ENCODE measurements at places on chromosomes 5 and 9. TPM values are rescaled to one million over a fixed set of nuclear protein-coding genes. Genes with fewer than 3 reads are reported as not detected.

DNA sequence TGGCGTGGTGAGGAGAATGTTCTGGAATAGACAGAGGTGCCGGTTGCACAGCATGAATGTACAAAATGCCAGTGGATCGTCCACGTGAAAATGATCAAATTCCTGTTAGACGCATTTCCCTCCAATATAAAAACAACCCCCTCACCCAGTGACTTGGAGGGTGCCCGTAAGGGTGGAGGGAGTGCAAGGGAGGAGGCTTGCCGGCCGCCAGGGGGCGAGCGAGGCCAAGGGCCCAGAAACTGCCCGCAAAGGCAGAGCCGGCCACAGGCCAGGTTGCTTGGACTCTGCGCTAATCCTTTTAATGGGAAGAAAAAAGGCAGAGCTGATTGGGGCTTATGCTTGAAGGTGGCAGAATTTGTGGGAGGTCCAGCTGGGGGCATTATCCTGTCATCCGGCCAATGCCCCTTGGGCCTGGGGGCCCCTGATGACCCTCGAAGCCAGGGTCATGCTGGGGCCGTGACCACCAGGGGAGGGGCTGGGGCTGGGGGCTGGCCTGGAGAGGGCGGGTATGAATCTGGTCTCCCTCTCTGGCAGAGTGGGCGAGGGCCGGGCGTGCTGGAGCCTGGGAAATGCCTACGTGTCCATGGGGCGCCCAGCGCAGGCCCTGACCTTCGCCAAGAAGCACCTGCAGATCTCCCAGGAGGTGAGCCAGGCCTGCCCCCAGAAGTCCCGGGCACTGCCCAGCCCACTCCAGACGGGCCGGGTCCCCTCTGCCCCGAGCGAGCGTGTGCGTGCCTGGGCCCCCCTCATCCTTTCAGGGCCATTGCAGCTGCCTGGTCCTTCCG, 12.0 kb downstream of the GPSM1 start:
- no peak for DNase-seq

Gene BARHL1
- not detected for total RNA-seq

Gene POU5F2
- total RNA-seq, result 1.8 TPM

DNA sequence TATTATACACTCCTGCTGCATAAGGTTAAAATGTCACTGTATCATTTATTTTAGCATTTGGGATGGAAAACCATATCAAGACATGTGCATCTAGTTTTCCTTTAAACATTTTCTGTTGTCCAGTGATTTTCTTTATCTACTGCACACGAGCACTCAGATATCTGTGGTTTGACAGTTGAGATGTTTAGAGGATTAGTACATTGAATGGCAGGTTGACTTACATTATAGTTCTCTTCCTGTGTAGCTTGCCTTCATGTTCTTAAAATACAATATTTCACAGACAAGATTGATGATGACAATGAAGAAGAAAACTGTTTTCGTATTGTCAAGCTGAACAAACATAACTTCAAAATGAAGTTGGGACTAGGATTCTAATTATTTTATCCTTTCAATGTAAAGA, 2378.4 kb upstream of the WWC1 start:
- DNase-seq, result no peak

DNA sequence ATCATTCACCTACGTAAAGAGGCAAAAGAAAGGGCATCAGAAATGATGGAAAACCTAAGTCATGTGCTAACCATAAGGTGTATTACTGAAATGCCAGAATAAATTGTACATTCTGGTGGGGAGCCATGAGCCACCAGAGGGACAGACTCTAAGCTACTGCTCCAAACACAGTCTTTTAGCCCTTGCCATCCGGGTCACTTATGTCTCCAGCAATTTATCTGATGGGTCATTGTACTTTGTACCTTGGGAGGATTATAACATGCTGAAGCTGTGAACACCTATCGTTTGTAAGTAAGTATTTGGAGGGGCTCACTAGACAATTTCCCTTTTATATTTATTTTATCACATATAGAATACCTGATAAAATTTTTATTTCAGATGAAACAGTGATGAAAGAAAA, 495.1 kb downstream of the KIF4B start:
- no peak for DNase-seq

DNA sequence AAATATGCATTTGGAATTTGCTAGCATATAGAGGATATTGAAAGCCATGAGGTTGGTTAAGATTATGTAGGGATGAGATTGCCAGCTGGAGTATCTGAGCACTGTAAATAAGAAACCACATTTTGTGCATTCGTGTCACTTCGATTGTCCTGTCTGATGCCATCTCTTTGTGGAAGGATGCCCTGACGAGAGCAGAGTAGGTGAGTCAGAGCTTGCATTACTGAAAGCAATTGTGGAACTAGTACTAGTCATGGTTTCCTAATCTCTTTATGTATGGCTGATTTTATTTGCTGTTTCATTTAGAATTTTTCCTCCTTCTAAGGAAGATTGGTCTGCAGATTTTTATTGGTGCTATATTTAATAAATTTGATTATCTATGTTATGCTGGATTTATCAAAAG, 14.5 kb upstream of the TAS2R1 start:
- DNase-seq, result no peak

GRCh38 chr5:104635227-104635626, 1072.6 kb upstream of the NUDT12 start:
- no peak for DNase-seq

GRCh38 chr5:157468293-157468965, 8.4 kb downstream of the NIPAL4 start:
- DNase-seq, result no peak

- DNase-seq, result no peak
These were observed 40.3 kb downstream of the NNT start for GRCh38 chr5:43643327-43643726.

DNA sequence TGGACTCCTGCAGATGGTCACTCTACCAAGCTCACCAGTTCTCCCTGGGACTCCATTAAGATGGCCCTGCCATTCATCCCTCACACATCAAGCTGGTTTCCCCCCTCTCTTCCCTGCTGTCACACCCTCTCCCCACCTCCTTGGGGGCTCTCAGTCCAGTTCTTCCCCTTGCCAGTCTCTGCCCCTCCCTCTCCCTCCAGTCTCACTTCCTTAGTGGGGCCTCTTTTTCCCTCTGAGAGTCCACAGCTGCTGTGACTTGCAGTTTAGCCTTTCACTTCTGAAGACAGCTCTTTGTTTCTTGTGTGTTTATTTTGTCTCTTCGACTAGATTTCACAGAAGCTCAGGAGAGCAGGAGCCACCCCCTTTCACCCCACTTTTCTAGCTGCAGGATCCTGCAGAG, 10.5 kb downstream of the DOCK2 start:
- no peak for DNase-seq

Gene ARID3C
- total RNA-seq, result not detected

DNA sequence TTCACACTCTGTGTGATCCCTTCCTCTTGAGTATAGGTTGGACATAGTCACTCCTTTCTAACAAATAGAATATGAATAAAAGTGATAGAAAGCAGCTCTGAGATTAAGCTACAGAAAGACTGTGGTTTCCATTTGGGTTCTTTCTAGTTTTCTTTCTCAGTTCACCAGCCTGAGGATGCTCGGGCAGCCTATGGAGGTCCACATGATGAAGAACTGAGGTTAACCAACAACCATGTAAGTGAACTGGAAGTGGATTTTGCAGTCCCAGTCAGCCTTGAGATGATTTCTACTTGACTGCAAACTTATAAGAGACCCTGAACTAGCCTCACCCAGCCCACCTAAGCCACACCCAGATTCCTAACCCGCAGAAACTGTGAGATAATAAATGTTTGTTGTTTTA, 10.1 kb upstream of the FOXE1 start:
- no peak for DNase-seq

- DNase-seq, result no peak
These were observed 2.7 kb downstream of the PTGER4 start for GRCh38 chr5:40682154-40683017.

DNA sequence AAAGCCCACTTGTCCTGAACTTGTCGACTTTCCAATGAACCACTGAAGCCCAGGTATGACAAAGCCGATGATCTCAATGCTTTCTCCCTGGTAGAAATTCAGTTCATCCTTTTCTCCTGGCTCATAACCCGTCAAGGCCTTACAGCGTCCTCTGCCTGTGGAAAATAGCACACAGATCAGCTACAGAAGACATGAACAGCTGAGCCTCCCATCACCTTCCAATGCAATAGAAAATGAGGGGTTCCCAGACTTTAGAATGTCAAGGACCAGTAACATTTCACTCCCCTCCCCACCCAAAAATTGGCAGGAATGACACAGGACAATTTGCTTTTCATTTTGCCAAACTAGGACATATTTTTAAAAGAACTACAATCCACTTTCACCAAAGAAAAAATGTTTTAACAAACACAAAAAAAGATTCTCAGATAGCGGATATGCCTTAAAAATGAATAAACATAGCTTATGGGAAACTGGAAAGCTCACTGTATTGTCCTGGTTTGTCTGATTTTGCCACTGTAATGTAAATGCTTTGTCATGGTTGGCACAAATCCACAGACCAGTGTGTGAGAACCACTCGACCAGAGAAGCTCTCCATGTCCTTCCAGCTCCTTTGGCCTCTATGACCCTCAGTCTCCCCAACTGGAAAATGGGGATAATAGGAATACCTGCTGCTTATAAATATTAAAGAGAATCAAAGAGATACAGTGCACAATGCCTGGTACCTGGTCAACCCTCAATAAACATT, 24.4 kb downstream of the SH3TC2 start:
- no peak for DNase-seq

GRCh38 chr5:68519143-68519542, 303.6 kb downstream of the PIK3R1 start:
- DNase-seq, result no peak

DNA sequence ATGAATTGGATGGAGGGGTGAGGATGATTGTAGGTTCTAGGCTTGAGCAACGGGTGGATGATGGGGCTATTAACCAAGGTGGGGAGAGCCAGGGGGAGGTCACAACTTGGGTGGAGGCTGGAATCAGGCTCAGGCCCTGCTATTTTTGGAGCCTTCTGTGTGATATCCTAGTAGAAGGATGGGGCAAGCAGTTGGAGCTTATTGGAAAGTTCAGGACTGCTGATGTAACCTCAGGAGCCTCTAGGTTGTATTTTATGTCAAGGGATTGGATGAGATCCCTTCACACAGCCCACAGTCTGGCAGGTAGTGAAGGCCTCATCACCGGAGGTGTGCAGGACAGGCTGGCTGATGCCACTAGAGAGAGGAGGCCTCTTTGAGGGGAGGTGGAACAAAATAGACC, 11.2 kb upstream of the RPS14 start:
- DNase-seq, result no peak

- DNase-seq, result peak; percentile 90
These were observed 603 bp downstream of the TMEM268 start for GRCh38 chr9:114611516-114612271.

Gene STOML2
- total RNA-seq, result 81.9 TPM

Gene KCNMB1
- total RNA-seq, result 4.5 TPM

Gene NR2F1
- total RNA-seq, result 49.5 TPM

GRCh38 chr5:19733612-19734495, 254.1 kb downstream of the CDH18 start:
- no peak for DNase-seq

- peak; percentile 6 for DNase-seq
These were observed 51.2 kb downstream of the PARP8 start for GRCh38 chr5:50717651-50718050.

DNA sequence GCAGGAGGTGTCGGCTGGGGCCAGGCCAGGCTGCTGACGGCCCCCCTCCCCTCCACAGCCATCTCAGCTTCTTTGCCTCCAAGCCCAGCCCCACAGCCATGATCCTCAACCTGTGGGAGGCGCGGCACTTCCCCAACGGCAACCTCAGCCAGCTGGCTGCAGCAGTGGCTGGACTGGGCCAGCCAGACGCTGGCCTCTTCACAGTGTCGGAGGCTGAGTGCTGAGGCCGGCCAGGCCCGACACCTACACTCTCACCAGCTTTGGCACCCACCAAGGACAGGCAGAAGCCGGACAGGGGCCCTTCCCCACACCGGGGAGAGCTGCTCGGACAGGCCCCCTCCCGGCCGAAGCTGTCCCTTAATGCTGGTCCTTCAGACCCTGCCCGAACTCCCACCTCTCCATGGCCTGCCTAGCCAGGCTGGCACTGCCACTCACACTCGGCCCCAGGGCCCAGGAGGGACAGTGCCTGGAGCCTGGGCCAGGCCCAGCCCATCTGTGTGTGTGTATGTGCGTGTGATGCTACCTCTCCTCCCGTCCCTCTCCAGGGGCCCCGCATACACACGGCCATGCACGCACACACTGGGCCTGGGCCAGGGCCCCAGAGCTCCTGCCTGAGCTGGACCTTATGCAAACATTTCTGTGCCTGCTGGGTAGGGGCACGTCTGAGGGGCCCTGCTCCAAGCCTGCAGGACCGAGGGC, 19.3 kb downstream of the HK3 start:
- no peak for DNase-seq

GRCh38 chr9:132543960-132544359, 38.4 kb upstream of the BARHL1 start:
- no peak for DNase-seq

- DNase-seq, result no peak
These were observed 283.2 kb downstream of the DMAC1 start for GRCh38 chr9:7516376-7516775.

DNA sequence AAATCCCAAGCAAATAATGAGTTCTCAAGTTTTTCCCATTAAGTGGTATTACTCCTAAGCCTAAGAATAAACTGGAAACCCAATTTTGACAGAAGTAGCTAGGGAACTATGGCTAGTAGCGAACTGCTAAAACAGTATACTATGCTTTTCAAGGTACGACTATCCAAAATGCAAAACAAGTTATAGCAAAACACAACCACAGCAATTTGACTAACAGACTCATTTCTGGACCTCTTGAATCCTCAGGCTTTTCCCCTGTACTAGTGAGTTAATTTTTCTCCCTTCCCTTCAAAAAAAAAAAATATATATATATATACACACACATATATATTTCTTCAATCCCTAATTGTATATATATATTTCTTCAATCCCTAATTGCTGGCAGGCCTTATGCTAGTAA, 7.3 kb downstream of the FBXW11 start:
- DNase-seq, result no peak

DNA sequence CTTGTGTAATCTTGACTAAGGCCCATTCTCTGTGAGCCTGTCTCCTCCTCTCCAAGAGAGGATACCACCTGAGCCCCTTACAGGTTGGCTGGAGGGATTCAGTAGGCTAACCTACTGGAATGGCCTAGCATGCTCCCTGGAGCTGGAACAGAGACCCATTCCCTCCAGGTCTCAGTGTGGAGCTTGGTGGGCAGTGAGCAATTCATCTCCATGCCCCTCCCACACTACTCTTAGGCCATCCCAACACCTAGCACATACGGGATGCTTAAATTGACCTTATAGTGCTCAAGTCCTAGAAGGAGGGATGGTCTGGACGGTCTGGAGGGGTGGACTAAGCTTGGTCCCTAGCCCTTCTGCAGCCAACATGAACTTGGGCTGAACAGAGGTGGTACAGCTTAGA, 75.6 kb downstream of the CRB2 start:
- DNase-seq, result no peak

DNA sequence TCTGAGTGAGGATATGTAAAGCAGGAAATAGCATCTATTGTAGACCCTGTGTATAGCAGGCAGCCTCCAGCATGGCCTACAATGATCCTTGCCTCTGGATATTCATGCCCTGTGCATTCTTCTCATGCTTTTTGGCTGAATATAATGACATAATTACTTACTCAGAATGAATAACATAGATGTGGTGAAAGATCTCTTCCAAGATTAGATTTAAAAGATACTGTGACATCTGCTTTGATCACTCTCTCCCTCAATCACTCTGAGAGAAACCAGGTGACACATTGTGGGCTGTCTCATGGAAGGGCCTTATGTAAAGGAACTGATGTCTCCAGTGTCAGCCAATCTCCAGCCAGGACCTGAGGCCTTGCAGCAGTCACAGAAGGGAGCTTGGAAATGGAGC, 376.7 kb downstream of the DNAH5 start:
- DNase-seq, result no peak

GRCh38 chr5:71834601-71835000, 115.5 kb downstream of the CARTPT start:
- DNase-seq, result no peak
